ENCODE measurements at places on chromosomes 2 and 18.

DNA sequence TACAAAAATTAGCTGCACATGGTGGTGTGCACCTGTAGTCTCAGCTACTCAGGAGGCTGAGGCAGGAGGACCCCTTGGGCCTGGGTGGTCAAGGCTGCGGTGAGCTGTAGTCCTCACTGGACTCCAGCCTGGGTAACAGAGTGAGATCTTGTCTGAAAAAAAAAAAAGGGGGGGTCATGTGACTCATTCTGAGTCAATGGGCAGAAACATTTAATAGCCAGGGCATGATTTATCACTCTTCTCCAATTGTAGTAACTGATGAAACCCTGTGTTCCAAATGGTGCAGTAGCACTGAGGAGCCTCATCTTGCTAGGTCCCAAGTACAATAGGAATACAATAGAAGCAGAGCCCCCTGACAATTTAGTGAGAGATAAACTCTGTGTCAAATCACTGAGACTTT lies 78.9 kb upstream of the CCDC68 start:
- no peak for DNase-seq

DNA sequence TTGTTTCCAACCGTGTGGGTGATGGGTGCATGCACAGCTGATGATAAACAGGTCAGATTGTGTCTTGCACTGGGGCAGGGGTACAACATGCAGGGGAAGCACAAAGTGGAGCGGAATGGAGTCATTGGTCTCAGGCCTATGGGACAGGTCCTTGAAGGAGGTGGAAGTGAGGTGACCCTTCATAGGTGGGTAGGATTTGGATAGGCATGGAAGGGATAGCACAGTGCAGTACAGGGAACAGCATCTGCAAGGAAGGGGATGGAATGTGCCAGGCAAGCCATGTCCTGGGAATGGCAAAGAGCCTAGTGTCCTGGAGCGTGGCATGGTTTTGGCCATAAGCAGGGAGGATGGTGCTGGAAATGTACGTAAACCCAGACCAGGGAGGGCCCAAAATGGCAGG lies 143.9 kb downstream of the CAPN13 start:
- DNase-seq = no peak

- no peak for DNase-seq
These were observed 30.8 kb downstream of the FBXO48 start for GRCh38 chr2:68436270-68436669.

DNA sequence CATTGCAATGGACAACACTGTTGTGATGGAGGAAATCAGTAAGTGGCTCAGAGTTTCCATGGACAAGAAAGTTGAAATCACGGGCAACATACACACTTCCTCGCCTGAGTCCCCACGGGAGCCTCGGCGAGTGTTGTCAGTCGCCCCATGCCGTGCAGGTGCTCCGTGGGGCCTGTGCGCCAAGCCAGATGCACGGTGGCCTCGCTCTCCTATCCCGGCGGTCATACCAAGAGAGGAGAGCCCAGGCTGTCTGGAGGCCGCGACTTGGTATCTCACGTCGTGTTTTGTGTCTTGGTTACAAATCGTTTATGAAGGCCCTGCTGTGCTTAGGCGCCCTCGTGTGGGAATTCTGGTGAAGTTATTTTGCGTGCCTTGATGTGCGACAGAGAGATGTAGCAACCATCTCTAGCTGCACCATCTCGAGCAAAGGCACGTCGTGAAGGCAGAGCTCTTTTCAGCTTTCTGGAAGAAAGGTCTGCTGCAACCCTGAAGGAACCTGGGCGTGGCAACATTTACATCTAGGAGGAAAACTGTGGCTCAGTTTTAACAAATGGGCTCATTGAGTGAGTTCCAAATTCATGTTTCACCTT lies 21.8 kb downstream of the ATG4B start:
- DNase-seq = peak; percentile 78

DNA sequence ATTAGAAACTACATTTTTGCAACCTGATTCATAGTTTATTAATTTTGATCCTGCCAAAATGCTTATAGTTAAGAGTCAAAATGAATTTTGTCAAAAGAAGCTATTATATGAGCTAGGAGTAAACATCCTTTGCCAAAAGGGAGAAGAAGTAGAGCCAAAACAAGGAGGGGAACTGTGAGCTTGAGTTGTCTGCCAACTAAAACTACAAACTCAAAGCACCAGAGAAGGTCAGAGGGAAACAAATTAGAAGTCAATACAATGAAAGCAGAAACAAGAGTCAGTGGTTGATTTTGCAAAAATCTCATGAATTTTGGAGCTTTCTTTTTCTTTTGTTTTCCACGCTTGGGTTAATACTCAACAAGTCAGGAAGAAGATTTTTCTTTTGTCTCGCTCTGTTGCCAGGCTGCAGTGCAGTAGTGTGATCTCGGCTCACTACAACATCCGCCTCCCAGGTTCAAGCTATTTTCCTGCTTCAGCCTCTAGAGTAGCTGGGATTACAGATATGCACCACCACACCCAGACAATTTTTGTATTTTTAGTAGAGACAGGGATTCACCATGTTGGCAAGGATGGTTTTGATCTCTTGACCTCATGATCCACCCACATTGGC lies 508.5 kb downstream of the RIT2 start:
- DNase-seq = no peak

DNA sequence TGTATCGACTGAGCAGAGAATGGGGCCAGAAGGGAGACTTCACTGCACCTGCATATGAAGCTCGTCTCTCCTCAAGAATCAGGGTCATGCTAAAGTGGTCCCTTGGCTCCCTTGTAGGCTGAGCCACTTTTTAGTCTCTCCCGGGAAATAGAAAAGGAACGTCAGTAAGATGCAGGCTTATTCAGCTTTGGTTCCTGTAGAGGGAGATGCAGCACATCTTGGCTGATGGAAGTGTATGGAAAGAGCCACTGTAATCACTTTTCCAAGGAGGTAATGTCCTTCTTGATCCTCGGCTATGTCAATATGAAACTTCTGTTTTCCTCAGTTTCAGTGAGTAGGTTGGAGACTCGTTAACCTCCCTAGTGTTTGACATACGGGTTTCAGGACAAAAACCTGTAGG lies 235.2 kb downstream of the GCA start:
- no peak for DNase-seq

GRCh38 chr2:237752761-237753165 lies 45.8 kb upstream of the RBM44 start:
- no peak for DNase-seq

DNA sequence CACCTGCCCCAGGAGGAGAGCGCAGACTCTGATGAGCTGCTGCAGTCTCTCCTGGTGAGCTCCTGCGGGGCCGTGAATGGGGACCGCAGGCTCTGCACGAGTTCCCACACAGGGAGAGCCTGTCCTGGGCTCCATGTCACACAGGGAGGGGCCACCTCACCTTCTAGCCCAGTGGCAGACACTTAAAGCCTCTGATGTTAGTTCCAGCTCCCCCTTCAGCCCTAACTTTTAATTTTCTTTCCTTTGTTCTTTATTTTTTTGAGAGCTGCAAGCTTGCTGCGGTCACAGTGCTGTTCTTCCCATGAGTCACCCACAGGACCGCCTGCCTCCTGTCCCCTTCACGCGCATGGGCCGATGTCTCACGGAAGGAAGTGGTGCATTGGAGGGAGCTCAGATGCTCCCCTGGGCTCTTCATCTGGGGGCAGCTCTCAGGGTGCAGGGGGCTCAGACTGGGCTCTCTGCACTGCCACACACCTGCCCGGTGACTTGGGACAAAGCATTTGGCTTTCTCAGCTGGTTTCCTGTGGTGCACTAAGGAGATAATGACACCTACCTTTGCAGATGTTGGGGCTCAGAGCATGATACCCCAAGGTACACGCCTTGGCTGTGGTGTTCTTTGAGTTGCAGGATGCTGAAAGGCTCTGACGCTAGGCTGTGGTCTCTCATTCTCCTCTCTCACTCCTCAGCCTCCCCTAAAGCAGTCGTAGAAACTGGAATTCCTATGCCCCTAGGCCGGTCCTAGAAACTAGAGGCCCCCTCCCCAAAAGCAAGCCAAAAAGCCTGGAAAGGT lies 37.2 kb upstream of the PXDN start:
- DNase-seq = no peak

Measured in HepG2 (cell line).